ENCODE measurements at places on chromosomes 2 and 18. TPM values are rescaled to one million over a fixed set of nuclear protein-coding genes. Genes with fewer than 3 reads are reported as not detected.

DNA sequence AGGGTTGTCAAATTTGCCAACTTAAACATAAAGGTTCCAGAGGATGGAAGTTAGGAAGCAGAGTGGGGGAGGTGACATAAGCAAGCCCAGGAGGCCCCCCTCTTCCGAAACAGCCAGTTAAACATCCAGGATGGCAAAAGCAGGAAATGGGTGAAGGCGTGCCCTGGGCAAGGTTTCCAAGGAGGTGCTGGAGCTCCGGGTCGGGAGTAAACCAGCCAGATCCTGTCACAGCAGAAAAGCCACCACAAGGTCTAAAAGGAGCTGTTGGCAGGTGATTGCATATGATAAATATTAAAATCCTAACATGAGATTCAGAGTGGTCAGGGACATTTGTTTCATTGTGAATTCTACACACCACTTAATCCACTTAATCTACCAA is 572.2 kb upstream of the SALL3 start:
- no peak overlapping the region for H3K4me3 ChIP-seq
- no peak overlapping the region for H3K27ac ChIP-seq
- H3K4me1 ChIP-seq = no peaks in the 10 kb centered on the region
- DNase-seq = no peak
- H3K27me3 ChIP-seq = no peaks in the 10 kb centered on the region
- no peaks in the 10 kb centered on the region for H3K36me3 ChIP-seq

GRCh38 chr2:20351555-20352229 is 1.0 kb upstream of the PUM2 start:
- peak overlapping the region; percentile 98 for H3K27ac ChIP-seq
- H3K36me3 ChIP-seq = no peaks in the 10 kb centered on the region
- H3K4me3 ChIP-seq = peak overlapping the region; percentile 54
- peaks cover 31% of the 10 kb centered on the region for H3K4me1 ChIP-seq
- no peaks in the 10 kb centered on the region for H3K27me3 ChIP-seq
- DNase-seq = no peak

DNA sequence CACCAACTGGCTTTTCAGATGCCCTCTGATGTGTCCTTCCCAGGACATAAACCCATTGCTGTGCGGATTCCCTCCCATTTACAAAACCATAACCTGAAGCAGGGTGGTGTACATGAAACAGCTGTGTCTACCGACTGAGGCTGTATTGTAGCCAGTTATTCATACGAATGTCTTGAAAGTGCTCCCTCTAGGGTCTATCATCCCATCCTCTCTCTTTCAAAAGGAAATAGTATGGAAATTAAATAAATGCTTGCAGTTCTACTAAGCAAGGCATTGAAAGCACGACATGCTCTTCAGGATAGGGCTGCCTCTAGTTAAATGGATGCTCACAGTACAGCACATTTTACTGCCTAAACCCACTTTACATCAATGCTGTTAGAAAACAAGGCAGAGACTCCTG is 112.2 kb upstream of the PXDN start:
- DNase-seq = no peak
- peaks cover 21% of the 10 kb centered on the region for H3K27me3 ChIP-seq
- no peaks in the 10 kb centered on the region for H3K36me3 ChIP-seq
- H3K4me1 ChIP-seq = no peaks in the 10 kb centered on the region
- no peak overlapping the region for H3K4me3 ChIP-seq

DNA sequence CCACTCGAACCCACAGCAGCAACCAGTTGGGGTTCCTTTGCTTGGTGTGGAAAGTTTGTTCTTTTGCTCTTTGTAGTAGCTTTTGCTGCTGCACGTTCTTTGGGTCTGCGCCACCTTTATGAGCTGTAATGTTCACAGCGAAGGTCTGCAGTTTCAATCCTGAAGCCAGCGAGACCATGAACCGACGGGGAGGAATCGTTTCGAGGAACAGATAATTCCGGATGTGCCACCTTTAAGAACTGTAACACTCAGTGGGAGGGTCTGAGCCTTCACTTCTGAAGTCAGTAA is 14.3 kb downstream of the GPR17 start:
- H3K27ac ChIP-seq = no peak overlapping the region
- peaks cover 32% of the 10 kb centered on the region for H3K27me3 ChIP-seq
- no peak for DNase-seq
- no peaks in the 10 kb centered on the region for H3K36me3 ChIP-seq

DNA sequence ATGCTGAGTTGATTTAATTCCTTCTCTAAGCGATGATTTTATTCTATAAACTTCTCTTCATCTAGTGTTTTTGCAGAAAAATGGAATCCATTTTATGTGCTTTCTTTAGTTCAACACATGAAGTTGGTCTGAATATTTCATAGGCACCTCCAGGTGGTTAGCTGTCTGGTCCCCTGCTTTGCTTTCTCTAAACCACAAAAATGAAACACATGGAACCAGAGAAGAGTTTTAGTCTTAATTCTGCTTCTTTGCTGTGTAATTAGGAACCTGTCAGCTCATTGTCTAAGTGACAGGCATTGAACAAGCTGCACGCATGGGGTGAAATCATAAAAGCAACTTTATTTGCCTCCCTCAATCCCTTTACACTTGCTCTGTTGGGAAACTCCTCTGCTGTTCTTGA is 150.4 kb downstream of the PIK3C3 start:
- no peak overlapping the region for H3K4me3 ChIP-seq
- no peaks in the 10 kb centered on the region for H3K36me3 ChIP-seq

- no peak for DNase-seq
- H3K27ac ChIP-seq = no peak overlapping the region
- no peaks in the 10 kb centered on the region for H3K36me3 ChIP-seq
- no peaks in the 10 kb centered on the region for H3K27me3 ChIP-seq
Observed at GRCh38 chr2:168454737-168455644, 1.1 kb upstream of the CERS6 start.

- H3K27ac ChIP-seq = no peak overlapping the region
- no peak overlapping the region for H3K4me3 ChIP-seq
- H3K36me3 ChIP-seq = no peaks in the 10 kb centered on the region
- H3K4me1 ChIP-seq = no peaks in the 10 kb centered on the region
- no peak for DNase-seq
Observed at GRCh38 chr18:75349668-75350511, 77.6 kb downstream of the SMIM21 start.

DNA sequence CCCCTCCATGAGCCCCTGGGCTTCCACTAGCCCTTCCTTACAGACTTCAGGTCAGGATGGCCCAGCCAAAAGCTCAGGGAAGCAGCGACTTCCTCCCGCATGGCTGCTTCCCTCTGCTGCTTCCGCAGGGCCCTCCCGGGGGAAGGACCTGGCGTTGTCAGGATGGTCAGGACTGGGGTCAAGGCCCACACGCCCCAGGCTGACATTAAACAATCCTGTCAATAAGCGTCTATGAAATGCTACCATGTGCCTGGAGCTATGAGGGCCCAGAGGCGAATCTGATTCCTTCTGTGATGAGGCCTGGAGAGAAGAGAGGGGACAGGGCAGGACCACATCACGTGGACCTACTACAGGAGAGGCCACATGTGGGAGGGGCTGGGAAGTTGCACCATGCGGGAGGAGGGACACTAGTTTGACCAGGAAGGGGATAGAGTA is 17.3 kb downstream of the CYS1 start:
- no peaks in the 10 kb centered on the region for H3K4me1 ChIP-seq
- H3K27me3 ChIP-seq = peaks cover 20% of the 10 kb centered on the region
- no peaks in the 10 kb centered on the region for H3K36me3 ChIP-seq
- H3K27ac ChIP-seq = no peak overlapping the region
- no peak overlapping the region for H3K4me3 ChIP-seq
- DNase-seq = no peak

The RAB27B gene
- total RNA-seq = 1.5 TPM

The ACMSD gene
- not detected for total RNA-seq

The CCDC88A gene
- total RNA-seq = 40.8 TPM

The SPATA3 gene
- total RNA-seq = not detected

All from thymus (tissue), 14 donors.